ENCODE measurements at places on chromosomes 5 and 9.

DNA sequence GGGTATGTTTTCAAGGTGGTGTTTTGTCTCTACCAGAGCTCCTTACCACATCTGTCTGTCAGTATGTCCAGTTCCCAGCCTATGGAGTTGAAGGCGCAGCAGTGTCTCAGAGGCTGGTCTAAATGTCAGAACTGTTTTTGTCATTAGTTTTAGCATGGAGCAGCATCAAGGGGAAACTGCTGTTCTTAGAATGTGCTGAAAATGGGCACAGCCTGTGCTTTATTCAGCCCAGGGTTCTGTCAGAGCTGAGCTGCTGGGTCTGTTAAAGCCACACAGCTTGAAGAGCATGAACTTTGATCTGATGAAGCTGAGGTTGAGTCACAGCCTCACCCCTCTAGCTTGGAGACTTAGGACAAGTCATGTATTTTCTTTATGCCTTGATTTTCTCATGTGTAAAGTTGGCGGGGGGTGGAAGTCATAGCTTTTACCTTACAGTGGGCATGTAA, 71.9 kb downstream of the RALGPS1 start:
- DNase-seq = no peak

- DNase-seq = no peak
These were observed 88.5 kb upstream of the TXNDC8 start for GRCh38 chr9:110426052-110426709.

GRCh38 chr5:89994266-89994665, 415.3 kb downstream of the CETN3 start:
- DNase-seq = no peak

DNA sequence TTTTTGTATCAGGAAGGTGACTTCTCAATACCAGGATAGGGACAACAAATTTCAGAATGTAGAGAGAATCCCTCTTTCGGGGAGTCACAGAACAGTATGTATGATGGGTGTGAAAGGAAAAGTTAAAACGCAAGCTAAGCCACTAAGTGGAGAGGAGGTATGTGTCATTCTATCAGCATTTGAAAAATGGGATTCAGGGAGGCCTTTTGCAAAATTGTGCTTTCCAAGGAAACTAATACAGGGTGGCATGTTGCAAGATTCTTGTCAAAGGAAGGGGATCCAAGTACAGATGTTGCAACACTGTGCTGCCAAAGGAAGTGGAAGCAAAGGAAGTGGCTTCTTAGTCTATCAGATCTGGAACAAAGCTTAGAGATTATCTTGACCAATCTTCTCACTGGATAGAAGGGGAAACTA, 12.6 kb upstream of the TNIP1 start:
- DNase-seq = no peak

GRCh38 chr9:127805620-127806019, 2.9 kb downstream of the FPGS start:
- DNase-seq = no peak

DNA sequence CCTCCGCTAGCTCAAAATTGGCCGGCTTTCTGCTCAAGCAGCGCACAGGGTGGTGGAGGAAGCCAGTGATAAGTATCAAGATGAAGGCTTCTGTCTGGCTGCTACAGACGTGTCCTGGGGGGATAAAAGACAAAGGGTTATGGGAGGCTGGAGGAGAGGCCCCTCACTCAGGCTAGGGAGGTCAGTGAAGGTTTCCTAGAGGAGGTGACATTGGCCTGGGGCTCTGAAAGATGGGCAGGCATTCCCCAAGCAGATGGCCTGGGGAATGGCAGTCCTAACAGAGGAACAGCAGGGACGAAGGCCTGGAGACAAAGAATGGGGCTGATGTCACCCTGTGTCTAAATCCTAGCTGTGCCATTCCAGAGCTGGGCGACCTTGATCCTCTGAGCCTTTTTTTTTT, 32.3 kb downstream of the OLFML2A start:
- DNase-seq = no peak

GRCh38 chr5:73823508-73823925, 197.5 kb downstream of the ARHGEF28 start:
- DNase-seq = no peak
